ENCODE measurements at places on chromosomes 11 and 22.

DNA sequence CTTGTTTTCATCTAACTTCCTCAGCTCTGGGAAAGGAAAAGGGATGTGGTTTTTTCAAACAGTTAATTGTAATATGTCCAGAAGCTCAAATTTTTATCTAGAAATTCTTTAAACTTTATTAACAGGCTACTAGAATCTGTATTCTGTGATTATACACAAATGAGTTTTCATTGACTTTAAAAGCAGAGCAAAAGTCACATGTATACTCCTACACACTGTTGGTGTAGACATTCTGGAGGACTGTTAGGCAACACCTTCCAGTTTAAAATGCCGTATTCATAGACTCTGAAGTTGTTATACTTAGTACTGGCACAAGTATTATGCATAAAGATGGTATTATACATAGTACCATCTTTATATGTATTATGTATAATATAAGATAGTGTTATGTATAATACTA is 64.9 kb downstream of the SPECC1L start:
- no peak for DNase-seq

DNA sequence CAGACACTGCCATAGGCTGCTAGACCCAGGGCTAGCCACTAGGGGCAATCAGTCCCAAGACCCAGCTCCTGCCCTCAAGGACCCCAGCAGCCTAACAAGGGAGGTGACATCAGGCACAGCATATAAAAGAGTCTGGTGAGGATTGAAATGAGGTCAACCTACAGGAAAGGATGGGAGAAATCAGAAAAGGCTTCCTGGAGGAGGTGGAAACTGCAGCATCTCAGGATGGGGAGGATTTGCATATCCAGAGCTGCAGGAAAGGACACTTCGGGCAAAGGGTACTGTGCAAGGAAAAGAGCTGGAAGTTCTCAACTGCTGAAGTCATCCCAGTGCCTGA is 2.9 kb upstream of the ARFGAP2 start:
- peak; percentile 78 for DNase-seq

DNA sequence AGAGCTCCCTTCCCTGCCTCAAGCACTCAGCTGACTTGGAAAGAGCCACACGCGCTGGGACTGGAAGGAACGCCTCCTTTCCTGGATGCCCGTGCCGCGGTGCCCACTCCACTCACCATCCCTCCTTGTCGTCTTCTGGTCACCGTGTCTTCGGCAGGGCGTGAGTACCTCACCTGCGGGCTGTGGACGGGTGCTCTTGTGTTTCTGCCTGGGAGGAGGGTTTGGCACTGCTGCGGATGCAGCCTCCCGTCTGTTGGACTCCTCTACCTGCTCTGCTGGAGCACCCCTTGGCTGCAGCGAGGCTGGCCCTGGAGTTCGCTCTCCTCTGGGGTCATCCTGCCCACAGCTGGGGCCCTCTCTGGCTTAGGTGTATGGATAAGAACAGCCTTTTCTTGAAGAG is 612.7 kb downstream of the BRD1 start:
- DNase-seq = no peak

DNA sequence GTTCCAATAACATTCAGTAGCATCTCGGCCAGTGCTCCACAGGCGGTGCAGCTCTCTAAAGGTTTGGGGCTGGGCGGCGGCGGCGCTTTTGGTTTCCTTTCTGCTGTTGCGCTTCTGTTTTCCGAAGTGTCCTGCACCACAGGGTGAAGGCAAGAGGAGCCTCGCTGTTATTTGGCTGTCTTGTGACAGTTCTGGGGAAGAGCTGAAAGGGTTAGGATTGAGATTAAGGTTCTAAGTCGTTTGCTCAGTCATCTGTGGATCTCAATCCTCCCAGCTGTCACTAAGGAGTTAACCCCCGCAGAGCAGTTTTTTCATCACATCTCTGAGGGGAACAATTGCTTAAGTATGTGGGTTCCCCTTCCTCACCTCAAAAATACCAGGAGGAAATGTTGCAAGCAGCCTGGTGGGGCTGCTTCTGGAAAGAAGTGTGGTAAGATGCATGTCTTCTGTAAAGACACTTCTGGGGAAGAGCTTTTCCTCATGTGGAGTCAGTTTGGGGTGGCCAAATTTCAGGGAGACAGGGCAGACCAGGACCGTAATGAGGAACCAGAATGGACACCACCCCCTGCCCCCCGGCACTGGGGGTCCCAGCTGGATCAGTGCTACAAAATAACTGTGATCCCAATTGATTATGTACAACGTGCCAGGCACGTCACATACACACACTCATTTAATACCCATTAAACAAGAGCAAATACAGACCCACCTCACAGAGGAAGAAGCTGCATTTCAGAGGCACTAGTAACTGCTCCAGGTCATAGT is 14.2 kb downstream of the TMEM121B start:
- no peak for DNase-seq

GRCh38 chr22:39383841-39384625 is 15.5 kb upstream of the TAB1 start:
- DNase-seq = no peak

DNA sequence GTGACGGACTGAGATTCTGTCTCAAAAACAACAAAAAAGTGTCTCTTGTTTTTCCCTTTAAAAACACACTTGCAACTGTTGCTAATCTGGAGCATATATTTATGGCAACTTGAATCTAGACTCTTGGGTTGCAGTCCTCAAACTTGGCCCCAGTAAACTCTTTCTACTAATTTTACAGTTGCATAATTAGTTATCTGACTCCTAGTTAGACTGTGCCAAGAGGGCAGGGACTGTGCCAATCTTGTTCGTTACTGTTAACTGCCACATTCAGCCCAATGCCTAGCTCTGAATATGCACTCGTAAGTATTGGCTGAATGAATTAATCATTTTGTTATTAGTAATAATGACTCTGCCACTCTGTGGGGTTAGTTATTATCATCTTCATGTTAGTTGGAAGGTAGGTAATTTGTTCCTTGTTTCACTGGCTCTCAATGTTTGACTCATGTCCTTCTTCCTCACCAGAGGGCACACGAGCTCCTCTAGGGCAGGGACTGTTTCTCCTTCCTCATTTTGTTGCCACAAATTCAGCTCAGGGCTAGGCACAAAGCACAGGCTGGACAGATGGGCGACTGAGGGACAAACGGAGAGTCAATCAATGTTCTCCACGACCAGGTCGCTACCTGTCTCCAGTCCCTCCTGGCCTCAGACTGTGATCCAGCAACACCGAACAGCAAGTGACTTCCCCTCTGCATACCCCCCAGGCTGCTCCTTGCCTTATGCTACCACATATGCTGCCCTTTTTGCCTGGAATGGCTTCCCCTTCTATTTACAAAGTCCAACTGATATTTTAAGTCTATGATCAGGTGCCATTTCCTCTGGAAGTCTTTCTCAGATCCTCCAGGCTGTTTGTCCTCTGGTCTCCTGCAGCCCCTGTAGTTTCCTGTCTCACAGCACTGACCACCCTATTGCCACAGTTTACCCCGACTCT is 9.0 kb downstream of the CLPB start:
- DNase-seq = no peak

DNA sequence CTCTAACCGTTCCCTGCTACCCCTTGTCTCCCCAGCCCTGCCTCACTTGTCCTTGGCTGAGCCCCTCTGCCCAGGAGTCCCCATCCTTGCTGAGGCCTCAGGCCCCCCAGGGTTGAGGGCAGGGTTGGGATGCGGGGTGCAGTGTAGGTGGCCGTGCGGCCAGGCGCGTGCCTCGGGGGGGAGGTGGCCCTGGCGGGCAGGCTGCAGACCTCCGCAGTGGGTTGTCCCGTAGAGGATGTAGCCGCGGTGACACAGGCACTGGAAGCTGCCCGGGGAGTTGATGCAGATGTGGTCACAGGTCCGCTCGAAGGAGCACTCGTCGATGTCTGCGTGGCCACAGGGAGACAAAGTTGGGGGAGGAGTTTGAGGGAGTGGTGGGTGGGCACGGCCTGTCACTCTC is 41.9 kb upstream of the TTLL12 start:
- no peak for DNase-seq

Data from A549 (cell line).